Natural killer cell (primary cell): ENCODE measurements at places on chromosomes 5 and 9. TPM values are rescaled to one million over a fixed set of nuclear protein-coding genes. Genes with fewer than 3 reads are reported as not detected.
A peak's percentile ranks its signal among the peaks of the same experiment; 100 is the strongest.

Gene TOR4A
- total RNA-seq, result 16.3 TPM

- H3K27ac ChIP-seq, result no peak overlapping the region
- DNase-seq, result no peak
- H3K4me3 ChIP-seq, result no peak overlapping the region
- H3K27me3 ChIP-seq, result peaks cover 10% of the 10 kb centered on the region
Observed at GRCh38 chr5:176166427-176166826, 71.8 kb upstream of the SIMC1 start.

DNA sequence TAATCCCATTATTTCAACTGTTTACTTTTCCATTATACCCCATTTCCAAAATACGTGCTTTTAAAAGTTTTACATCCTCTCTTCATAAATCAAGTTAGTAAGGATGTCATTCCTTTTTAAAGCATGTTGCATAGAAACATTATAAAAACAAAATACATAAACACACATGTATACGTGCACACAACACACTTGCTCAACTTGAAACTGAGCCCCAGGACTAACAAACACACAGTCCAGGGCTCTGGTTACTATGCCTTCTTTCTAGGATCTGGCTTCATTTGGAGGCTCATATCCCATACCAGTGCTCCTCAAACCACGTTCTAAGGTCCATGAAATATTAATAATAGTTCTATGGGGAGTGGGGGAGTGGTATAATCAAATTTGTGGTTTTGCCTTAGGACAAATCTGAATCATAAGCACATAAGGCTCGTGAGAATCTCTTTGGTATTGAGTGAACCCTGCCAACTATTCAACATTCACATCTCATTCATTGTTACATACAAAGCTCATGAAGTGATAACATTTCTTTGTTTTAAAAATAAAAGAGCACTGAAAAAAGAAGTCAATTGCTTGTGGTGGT is 55.2 kb downstream of the NFIB start:
- H3K27me3 ChIP-seq, result no peaks in the 10 kb centered on the region

DNA sequence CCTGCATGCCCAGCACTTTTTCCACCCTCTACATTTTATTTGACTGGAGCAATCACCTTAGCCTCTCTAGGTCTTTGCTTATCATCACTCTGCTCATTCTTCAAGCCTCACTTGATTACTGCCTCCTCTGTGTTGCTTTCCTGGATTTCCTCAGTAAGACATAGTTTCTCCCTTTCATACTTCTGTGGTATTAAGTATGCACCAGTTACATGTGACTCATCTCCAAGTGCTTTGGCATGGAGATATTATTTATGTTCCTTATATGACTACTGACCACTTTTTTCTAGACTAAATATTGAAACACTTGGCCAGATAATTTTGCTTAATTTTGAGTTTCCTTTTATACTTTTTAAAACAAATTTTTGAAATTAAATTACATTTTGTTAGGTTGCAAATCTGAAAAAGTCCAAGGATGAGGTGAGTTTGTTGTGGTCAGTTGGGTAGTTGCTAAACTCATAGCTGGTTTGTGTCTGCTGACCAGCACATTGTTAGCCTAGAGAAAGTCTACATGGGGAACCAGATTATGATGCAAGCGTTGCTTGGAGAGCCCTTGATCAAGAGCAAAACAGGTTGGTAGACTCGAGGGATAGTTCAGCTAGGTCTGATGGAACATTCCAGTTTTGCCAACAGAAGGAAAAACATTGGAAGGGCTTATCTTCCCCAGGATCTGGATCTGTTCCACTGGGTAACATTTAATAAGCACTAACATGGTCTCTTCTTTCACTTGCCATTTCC is 140.2 kb downstream of the TMC1 start:
- H3K4me3 ChIP-seq, result no peak overlapping the region
- H3K27me3 ChIP-seq, result no peaks in the 10 kb centered on the region
- no peak overlapping the region for H3K27ac ChIP-seq
- H3K36me3 ChIP-seq, result no peaks in the 10 kb centered on the region
- H3K4me1 ChIP-seq, result no peaks in the 10 kb centered on the region

Gene BTNL3
- not detected for total RNA-seq

- H3K36me3 ChIP-seq, result no peaks in the 10 kb centered on the region
- no peak overlapping the region for H3K27ac ChIP-seq
- no peaks in the 10 kb centered on the region for H3K27me3 ChIP-seq
- no peak overlapping the region for H3K4me3 ChIP-seq
- H3K4me1 ChIP-seq, result no peaks in the 10 kb centered on the region
- DNase-seq, result no peak
Observed at GRCh38 chr9:116437411-116438370, 249.4 kb upstream of the TRIM32 start.

DNA sequence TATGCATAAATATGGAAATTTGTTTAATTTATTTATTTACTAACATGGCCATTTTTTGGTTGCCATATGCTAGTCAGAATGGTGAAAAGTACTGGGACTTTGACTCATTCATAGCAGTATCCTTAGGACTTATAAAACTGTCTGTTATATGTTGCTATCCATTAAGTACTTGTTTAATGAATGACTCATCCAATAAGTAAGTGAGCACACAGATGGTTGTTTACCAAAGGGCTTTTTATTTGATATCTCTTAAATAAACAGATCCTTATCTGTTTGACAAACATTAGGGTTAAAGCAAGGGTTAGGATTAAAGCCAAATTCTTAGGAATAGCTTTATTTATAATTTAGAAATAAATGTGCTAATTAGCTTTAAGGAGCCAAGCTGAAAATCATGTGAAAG is 183.4 kb downstream of the FBXO4 start:
- no peak for DNase-seq
- H3K4me1 ChIP-seq, result no peaks in the 10 kb centered on the region
- no peaks in the 10 kb centered on the region for H3K36me3 ChIP-seq
- no peak overlapping the region for H3K27ac ChIP-seq
- no peaks in the 10 kb centered on the region for H3K27me3 ChIP-seq
- H3K4me3 ChIP-seq, result no peak overlapping the region

- no peak overlapping the region for H3K27ac ChIP-seq
- no peaks in the 10 kb centered on the region for H3K4me1 ChIP-seq
- no peaks in the 10 kb centered on the region for H3K36me3 ChIP-seq
- H3K4me3 ChIP-seq, result no peak overlapping the region
Observed at GRCh38 chr5:53464722-53465121, 15.7 kb upstream of the FST start.

DNA sequence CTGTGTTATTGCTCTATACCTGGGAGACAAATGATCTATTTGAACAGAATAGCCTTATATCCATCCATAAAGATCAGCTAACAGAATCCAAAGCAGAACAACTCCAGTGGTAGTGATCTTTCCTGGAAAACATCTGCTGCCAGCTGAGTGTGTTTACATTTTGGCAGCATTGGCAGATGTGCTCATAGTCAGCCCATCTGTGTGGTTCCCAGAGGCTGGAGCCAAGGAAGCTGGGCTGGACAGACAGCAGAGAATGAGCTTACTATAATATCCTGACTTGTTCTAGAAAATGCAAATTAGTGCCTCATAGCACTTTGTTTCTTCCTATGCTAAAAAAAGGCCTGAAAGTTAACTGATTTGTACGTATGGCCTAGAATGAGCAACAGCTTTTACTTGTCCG is 99.7 kb downstream of the ST8SIA4 start:
- H3K4me1 ChIP-seq, result no peaks in the 10 kb centered on the region
- no peaks in the 10 kb centered on the region for H3K27me3 ChIP-seq
- no peak overlapping the region for H3K27ac ChIP-seq
- H3K4me3 ChIP-seq, result no peak overlapping the region
- no peak for DNase-seq

DNA sequence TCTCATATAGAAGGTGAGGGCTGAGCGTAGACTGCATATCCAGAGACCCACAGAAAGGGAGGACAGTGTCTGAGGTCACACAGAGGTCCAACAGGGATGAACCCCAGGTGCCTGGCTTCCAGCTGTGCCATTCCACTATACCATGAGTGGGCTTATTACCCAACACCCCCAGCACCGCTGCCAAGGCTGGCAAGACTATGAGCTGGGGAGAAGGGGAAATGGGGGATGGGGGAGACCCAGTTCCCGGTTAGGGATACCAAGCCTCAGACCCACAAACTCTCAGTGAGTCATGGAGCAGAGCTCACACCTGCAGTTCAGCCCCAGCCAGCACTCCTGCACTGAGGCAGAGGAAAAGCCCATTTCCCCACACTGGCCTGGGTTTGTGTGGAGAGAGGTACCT is 106.4 kb downstream of the PSD2 start:
- no peak overlapping the region for H3K4me3 ChIP-seq
- H3K27me3 ChIP-seq, result peaks cover 22% of the 10 kb centered on the region
- H3K27ac ChIP-seq, result no peak overlapping the region
- H3K36me3 ChIP-seq, result no peaks in the 10 kb centered on the region

DNA sequence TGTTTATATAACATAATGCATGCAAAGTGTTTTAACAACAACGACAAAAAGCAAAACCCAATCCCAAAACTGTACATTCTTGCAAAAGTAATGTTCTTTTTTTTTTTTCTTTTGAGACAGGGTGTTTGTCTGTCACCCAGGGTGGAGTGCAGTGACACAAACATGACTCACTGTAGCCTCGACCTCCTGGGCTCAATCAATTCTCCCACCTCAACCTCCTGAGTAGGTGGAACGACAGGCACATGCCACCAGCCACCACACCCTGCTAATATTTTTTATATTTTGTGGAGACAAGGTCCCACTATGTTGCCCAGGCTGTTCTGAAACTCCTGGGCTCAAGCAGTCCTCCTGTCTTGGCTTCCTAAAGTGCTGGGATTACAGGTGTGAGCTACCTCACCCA is 13.6 kb upstream of the HAVCR1 start:
- H3K36me3 ChIP-seq, result no peaks in the 10 kb centered on the region
- peak; percentile 21 for DNase-seq
- no peak overlapping the region for H3K4me3 ChIP-seq
- no peak overlapping the region for H3K27ac ChIP-seq
- peaks cover 8% of the 10 kb centered on the region for H3K4me1 ChIP-seq
- no peaks in the 10 kb centered on the region for H3K27me3 ChIP-seq

- no peak for DNase-seq
- H3K27ac ChIP-seq, result no peak overlapping the region
- H3K36me3 ChIP-seq, result no peaks in the 10 kb centered on the region
- H3K27me3 ChIP-seq, result no peaks in the 10 kb centered on the region
Observed at GRCh38 chr5:30539004-30539634, 654.4 kb upstream of the CDH6 start.

- no peak overlapping the region for H3K27ac ChIP-seq
- no peaks in the 10 kb centered on the region for H3K27me3 ChIP-seq
- H3K4me1 ChIP-seq, result no peaks in the 10 kb centered on the region
- H3K36me3 ChIP-seq, result no peaks in the 10 kb centered on the region
- no peak overlapping the region for H3K4me3 ChIP-seq
Observed at GRCh38 chr9:96501633-96502538, 51.9 kb downstream of the HABP4 start.

Gene MYOZ3
- total RNA-seq, result not detected

Gene TXNDC8
- not detected for total RNA-seq

DNA sequence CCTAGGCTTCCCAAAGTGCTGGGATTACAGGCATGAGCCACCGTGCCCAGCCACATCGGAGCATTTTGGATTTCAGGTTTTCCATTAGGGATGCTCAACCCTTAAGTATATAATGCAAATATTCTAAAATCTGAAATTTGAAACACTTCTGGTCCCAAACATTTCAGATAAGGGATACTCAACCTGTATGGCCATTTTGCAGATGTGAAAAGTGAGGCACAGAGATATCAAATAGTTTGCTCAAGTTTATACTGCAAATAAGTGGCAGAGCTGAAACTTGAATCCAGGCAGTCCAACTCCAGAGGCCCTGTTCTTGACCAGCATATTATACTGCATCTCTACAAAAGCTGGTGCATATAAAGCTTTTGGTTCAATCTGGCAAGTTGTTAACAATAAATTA is 2.4 kb downstream of the WDR31 start:
- H3K4me3 ChIP-seq, result no peak overlapping the region
- no peaks in the 10 kb centered on the region for H3K27me3 ChIP-seq
- H3K4me1 ChIP-seq, result peaks cover 8% of the 10 kb centered on the region
- DNase-seq, result no peak

DNA sequence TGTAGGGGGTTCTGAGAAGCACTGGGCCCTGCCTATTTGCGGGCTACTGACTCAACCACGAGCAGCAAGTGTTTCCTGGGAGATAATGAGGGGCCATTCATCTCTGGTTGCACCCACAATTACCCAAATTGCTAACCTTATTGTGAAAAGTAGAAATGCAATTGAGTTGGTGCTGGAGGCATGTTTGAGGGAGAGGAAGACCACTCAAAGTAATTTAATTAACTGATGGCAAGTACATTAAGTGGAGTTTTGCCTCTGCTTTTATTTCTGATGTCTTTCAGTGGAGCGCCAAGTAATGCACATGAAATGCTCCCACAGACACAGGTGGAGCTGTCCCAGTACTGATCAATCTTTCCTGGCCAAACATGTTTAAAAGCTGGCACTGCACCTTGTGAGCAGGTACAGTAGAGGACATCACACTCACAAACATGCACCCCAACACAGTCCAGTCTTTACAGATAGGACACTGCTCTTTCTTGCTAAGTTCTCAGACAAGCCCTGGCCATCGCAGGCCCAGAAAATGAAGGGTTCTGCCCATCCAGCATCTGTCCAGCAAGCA is 195.4 kb downstream of the HSPA4 start:
- no peak overlapping the region for H3K27ac ChIP-seq
- H3K27me3 ChIP-seq, result no peaks in the 10 kb centered on the region
- H3K4me3 ChIP-seq, result no peak overlapping the region
- H3K36me3 ChIP-seq, result no peaks in the 10 kb centered on the region
- no peak for DNase-seq
- H3K4me1 ChIP-seq, result no peaks in the 10 kb centered on the region

DNA sequence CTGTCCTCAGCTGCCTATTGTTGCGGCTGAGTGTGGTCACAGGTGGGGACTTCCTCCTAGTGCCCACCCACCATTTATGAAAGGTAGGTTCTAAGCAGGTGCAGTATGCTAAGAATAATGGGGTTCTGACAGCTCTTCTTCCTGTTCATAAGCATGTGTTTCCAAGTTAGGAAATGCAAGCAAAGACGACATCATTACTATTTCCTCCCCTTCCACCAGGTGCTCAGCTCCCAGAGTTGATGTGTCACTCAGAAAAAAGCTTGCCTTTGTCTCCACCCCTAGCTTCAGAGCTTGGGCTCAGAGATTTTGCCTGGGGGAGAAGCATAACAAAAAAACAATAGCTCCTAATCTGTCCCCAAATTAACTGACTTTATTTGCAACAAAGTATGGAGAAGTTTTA is 1076.7 kb downstream of the NR2F1-AS1 start:
- H3K36me3 ChIP-seq, result no peaks in the 10 kb centered on the region
- DNase-seq, result no peak
- H3K4me1 ChIP-seq, result no peaks in the 10 kb centered on the region
- no peaks in the 10 kb centered on the region for H3K27me3 ChIP-seq

DNA sequence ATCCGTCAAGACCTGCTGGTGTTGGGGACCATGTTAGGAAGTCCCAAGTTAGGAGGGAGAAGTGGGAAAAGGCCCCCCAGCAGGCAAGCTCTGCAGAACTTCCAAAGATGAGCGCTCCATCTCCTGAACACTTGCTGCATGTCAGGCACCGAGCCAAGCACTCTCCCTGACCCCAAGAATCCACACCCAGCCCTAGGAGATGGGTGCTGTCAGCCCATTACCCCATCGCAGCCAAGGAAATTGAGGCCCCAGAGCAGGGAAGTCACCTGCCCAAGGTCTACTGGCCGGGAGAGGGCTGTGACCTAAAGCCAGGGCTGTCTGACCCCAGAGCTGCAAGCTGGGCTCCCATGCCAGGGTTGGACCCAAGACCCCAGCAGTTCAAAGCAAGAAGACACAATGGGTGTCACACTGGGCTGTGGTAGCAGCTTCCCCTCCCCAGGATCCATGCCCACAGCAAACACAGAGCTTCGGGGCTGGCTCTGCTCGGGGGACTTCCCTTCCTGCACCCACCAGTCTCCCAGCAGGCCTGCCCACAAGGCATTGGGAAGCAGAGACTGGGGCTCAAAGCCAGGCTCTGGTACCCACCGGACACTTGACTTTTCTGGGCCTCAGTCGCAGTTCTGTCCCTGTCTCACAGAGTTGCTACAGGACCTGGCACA is 13.5 kb downstream of the EEIG1 start:
- peaks cover 83% of the 10 kb centered on the region for H3K4me1 ChIP-seq
- H3K27me3 ChIP-seq, result no peaks in the 10 kb centered on the region
- DNase-seq, result no peak

Gene IL4
- 8.1 TPM for total RNA-seq

Gene ROPN1L
- 1.2 TPM for total RNA-seq
